ENCODE measurements at places on chromosomes 1 and 21. TPM values are rescaled to one million over a fixed set of nuclear protein-coding genes. Genes with fewer than 3 reads are reported as not detected.

DNA sequence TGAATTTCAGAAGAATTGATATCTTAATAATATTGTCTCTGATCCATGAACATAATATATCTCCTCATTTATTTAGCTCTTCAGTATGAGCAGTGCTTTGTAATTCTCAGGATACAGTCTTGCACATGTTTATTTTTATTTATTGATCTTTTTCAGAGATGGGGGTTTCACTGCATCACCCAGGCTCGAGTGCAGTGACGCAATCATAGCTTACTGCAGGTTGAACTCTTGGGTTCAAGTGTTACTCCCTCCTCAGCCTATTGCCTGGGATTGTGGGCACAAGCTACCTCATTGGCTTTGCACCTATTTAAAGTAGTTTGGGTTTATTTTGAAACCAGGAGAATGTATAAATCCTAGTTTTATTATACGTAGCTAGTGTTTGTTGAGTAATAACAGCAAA lies 4.7 kb downstream of the RPS6KC1 start:
- DNase-seq: no peak

DNA sequence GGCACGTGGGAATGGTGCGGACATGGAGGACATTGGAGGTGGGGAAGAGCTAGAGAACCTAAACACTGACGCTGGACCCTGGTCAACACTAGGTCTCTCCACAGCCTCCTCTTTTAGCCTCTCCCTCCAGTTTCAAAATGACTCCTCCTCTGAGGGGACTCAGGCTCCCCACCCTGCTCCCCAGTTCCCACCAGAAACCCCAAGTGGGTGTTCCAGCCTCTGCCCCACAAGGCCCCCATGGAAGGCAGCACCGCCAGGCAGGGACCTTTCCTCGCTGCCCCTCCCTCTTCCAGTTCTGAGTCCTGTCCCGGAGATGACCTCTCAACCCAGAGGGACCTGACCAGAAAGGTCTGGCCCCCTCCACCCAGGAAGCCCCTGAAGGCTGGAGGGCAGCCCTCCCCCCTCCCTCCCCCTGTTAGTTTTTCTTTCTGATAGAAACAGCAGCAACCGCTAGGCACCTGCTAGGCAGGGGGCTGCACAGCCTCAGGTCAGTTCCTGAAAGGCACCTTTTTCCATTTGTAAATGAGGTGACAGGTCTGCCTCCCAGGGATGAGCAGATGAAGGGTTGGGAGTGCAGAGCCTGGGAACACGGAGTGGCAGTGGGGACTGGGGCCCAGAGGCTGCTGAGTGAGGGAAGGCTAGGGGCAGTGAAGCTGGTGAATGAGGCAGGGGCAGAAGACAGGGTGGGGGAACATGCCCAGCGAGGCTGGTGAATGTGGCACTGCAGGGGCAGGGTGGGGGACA lies 9.3 kb upstream of the ITGB2 start:
- DNase-seq: no peak

GRCh38 chr1:902802-903201 lies 20.9 kb upstream of the SAMD11 start:
- DNase-seq: no peak

GRCh38 chr21:41460578-41461527 lies 34.8 kb downstream of the MX1 start:
- no peak for DNase-seq

DNA sequence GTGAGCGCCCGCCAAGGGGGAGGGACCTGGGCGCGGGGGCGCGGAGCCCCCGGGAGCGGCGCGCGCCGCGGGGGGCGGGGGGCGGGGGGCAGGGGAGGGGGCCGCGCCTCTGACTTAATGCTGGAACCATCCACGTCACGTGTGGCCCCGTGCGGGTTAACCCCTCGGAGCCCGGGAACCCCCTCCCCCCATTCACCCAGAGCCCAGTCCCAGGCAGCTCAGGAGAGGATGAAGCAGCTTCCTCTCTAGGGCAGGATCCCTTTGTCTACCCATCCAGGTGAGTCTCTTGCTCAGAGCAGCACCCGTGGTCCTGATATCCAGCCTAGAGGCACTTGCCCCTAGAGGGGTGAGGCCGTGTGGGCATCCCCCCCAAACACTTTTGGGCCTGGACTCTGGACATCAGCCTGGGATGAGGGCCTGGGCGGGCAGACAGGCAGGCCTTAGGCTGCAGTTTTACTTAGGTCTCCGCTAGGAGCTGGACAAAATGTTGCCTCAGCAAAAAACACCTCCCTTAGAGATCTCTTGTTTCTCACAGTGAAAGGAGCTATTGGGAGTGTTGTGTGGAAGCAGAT lies at the start of gene ALX3:
TSS of gene ALX3 (minus strand) at position 2 of the 572 bp plus-strand sequence. CDS start 60 bp downstream, outside the sequence.
- DNase-seq: no peak

DNA sequence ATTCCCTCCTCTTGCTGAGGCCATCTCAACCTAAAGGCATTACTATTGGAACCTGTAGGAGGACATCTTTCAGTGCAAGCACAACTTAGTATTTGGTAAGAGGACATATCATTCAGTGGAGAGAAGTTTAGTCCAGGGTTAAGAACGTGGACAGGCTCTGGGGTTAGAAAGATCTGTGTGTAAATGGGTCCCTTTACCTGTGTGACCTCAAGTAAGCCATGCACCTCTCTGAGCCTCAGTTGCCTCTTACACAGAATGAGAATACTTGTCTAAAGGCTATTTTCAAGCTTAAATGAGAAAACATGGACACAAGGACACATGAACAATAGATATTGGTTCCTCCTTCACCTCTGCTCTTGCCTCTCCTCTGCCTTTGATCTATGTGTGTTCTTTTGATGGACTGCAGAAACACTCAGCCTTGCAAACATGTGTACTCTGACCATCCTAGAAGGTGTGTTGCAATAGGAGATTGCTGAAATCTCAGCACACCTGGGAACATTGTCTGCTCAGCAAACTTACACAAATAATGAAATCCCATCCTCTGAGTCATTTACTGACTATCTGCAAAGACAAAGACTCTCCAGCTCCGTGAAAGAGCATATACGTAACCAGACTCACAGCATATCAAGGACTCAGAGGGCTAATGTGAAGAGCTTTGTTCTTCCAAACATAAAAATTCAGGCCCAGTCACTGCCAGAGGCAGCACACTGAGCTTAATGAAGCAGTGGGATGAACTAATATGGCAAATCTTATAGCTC lies 143.8 kb downstream of the DAB1 start:
- no peak for DNase-seq

DNA sequence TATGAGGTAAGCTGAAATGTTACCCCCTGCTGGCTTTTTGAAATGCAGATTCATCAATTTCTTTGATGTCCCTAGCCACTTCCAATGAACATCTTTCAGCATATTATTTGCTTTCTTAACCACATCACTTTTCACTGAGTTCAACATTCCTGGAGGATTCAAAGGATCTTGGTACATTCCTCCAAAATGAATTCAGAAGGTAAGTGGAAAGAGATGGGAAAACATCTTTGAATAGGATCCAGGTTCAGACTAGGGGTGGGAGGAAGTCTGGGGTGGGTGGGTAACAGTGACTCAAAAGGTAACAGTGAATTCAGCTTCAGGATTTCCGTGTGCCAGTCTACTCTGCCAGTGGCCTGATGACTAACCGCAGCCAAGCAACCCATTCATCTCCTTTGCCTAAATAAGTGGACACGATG lies 180.7 kb downstream of the ZC3H11B start:
- DNase-seq: no peak

DNA sequence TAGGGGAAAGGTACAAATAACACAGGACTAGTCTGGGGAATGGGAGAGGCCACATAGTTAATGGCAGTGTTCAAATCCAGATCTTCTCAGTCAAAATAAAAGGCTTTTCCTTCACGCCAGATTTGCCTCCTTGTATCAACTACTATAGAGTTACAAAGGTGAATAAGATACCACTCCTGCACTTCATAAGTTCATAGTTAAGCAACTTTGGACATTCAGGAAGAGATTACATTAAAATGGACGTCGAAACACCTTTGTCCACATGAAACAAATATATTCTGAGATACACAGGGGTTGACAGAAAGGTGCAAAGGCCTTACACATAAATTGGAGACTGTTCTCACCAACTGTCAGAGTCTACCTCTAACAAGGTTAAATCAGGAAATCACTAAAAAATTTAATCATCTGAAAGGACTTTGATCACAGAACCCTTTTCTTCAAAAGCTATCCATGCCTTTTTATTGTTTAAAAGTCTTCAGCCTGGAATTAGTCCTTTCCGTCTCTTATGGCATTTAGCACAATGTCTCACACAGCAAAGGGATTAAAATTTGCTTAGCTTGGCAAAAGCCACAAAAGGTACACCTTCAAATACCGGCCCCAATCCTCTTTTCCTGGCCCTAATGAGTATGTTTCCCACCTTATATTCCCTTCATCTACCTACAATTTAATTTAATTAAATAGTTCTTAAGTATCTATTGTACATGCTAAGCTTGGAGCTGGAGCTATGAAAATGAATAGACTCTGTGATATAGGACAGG lies 8.1 kb downstream of the F5 start:
- DNase-seq: no peak

- DNase-seq: no peak
Measured at GRCh38 chr1:184824691-184825323, 70.1 kb upstream of the EDEM3 start.

DNA sequence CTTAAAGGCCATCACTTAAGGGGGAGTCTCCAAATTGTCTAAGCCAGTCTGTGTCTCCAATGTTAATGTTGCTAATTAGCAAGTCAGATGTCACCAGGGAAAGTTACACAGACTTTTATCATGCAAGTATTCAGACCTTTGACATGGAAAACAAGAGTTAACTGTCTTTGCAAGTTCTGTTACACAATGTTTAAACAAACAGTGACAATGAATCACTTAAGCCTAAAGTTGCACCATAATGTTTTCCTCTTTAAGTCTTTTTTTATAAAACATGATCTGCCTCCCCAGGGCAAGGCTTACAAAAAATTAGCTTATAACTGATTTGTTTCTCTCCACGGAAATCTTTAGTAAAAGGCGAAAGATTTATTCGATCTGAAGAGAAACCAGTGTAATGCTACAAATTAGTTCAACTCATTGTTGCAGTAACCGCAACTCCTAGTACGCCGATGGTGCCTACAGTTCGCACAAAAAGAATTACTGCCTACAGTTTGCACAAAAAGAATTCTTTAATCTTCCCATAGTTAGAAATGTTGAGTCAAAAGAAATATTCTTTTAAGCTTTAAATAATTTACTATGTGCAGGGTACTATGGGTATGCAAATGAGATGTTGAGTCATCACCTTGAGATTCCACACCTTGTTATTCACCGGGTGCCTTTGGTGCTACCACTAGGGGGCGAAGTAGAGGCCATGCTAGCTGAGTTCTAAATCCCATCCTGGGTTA lies 45.3 kb downstream of the HHAT start:
- DNase-seq: no peak

- DNase-seq: no peak
Measured at GRCh38 chr1:162928141-162928540, 67.2 kb upstream of the CCDC190 start.

DNA sequence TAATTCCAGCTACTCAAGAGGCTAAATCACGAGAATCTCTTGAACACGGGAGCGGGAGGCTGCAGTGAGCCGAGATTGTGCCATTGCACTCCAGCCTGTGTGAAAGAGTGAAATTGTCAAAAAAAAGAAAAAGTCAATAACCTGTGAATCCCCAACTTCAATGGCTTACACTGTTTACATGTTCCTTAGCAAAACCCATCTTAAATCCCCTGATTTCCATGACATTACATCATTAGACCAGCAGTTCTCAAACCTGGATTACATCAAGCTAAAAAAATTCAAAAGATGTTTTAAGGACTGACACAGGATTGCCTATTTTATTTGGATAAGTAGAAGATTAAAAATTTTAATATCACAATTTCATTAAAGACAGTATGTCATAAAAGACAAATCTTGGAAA lies 12.4 kb downstream of the GPBP1L1 start:
- DNase-seq: no peak

DNA sequence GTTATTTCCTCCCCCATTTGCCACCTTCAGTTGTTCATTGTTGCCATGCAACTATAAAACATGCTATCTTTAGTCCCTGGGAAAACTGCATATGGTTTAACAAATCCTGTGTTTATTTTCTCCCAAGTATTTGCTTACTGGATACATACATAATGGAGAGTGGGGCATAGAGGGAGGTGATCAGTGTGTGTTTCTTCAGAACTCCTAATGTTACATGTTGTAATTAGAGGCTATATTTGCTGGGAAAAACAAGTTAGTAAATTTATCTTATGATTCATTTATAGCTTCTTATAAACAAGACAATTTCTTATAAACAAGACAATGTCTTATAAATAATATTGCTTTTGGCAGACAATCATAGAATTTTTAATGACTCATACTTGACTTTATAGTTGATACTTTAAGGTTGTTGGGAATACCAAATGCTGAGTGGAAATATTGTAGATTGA lies 7.3 kb upstream of the GIPC2 start:
- DNase-seq: no peak

GRCh38 chr1:31020007-31020790 lies 45.3 kb downstream of the PUM1 start:
- DNase-seq: no peak

GRCh38 chr1:73842436-73842835 lies 355.5 kb downstream of the LRRIQ3 start:
- no peak for DNase-seq

- no peak for DNase-seq
Measured at GRCh38 chr1:206805357-206805756, 33.1 kb upstream of the IL10 start.

- DNase-seq: no peak
Measured at GRCh38 chr1:237613984-237614383, 276.7 kb downstream of the ZP4 start.

DNA sequence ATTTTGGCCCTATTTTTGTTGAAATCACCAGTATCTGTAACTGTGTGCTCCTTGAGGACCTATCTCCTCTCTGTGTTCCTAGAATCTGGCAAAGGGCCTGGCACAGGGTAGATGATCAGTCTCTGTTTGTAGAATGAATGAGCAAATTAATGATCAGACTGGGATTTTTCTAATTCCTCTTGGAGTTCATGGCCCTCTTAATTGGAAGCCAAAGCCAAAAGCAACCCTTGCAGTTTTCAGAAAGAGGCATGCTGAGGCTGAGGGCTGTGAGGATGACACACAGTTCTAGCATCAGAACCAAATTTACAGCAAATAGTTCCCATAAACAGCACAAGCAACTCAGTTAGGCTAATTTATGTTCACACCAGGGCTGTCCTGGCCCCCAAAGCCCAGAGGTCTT lies 111.1 kb upstream of the BEND5 start:
- DNase-seq: no peak

DNA sequence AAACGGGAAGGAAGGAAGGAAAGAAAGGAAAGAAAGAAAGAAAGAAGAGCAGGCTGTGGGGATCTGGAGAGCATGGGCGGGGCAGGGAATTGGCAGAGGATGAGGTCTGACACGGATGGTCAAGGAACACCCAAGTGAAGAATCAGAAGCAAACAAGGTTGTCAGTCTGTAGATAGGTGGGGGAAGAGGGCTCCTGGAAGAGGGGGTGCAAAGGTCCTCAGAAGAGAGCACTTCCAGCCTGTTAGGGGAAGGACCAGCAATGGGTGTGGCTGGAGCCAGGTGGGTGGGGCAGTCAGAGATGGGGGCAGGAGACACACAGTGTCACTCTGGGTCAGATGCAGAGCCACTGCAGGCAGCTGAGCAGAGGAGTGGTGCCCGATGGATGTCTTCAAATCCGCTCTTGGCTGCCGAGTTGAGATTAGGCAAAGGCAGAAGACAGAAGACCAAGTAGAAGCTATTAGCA lies 11.0 kb upstream of the PLA2G2C start:
- DNase-seq: no peak

Gene CNIH3
- total RNA-seq: 18.2 TPM

Gene YARS1
- total RNA-seq: 43.4 TPM

Gene NGF
- total RNA-seq: 0.78 TPM

Gene ARHGEF19
- total RNA-seq: 0.16 TPM

Gene TAS1R3
- 0.31 TPM for total RNA-seq

Gene OR2T3
- not detected for total RNA-seq

Gene KCNE2
- not detected for total RNA-seq

Gene SERPINC1
- 0.94 TPM for total RNA-seq

Gene MNDA
- 4.2 TPM for total RNA-seq

Gene OR2M5
- not detected for total RNA-seq

All from occipital lobe (tissue), 3 donors.